ENCODE measurements at places on chromosomes 4 and X.

GRCh38 chr4:99321241-99322191 is at the start of gene ADH1B:
ADH1B (minus strand) TSS chr4:99321401; CDS start chr4:99321331, 70 bp downstream.
- DNase-seq = no peak

- DNase-seq = peak; percentile 52
Observed at GRCh38 chr4:159103384-159103990, 608 bp downstream of the RAPGEF2 start.

GRCh38 chr4:147284935-147285334 is 196.0 kb upstream of the EDNRA start:
- DNase-seq = no peak

- DNase-seq = no peak
Observed at GRCh38 chr4:107034996-107035818, 906 bp downstream of the DKK2 start.

GRCh38 chr4:7037425-7037824 is 5.7 kb upstream of the TADA2B start:
- no peak for DNase-seq

- no peak for DNase-seq
Observed at GRCh38 chr4:101217353-101218031, 129.8 kb downstream of the PPP3CA start.

DNA sequence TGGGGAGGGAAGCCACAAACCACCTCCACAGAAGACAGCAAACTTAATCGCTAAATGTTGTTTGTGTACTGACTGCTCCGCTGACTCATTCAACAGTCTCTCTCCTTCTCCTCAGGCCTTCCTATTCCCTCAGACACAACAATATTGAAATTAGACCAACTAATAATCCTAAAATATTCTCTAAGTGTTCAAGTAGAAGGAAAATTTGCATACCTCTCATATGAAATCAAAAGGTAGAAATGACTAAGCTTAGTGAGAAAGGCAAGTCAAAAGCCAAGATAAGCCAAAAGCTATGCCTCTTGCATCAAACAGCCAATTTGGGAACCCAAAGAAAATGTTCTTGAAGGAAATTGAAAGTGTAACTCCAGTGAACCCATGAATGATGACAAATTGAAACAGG is 75.7 kb upstream of the ARHGAP24 start:
- no peak for DNase-seq

GRCh38 chrX:37840931-37841330 is 6.4 kb downstream of the DYNLT3 start:
- no peak for DNase-seq

- DNase-seq = no peak
Observed at GRCh38 chr4:26763648-26764047, 97.0 kb upstream of the STIM2 start.

- DNase-seq = no peak
Observed at GRCh38 chr4:172202480-172203076, 389.4 kb downstream of the GALNTL6 start.

GRCh38 chr4:52201715-52202114 is 150.6 kb downstream of the SPATA18 start:
- DNase-seq = no peak

DNA sequence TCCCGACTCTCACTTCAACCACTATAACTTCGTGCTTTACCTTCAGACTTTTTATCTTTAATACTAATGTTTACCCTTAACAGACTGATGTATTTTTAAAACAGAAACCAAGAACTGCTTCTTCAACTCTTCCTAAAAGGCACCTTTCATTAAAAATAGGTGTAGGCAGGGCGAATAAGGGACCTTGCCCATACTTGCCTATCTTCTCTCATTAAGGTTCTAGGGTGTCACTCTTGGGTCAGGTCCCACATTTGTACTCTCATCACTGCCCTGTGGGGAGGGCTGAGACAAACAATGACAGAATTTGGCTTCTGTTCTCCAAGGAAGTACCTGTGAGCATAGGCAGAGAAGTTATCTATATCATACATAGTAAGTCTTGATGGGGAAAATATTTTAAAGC is 69.7 kb downstream of the ANKRD50 start:
- no peak for DNase-seq

DNA sequence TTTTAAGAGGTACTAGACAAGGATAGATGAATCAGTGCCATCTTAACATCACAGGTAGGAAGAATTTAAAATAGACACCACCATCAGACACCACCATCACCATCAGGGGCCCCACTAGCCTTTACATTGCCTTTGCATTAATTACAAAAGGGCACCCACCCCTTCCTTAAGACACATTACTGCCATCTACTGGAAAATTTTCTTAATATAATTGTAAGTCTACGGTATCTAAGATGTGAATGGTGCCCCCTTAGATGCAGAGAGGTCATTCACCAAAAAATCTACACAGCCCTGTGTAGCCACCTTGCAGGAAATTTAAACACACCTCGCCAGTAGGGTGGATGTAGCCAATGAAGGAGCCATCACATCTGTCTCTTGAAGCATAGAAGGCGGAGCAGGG is 184.1 kb downstream of the MID1IP1 start:
- DNase-seq = no peak

- peak; percentile 24 for DNase-seq
Observed at GRCh38 chr4:77104791-77105540, 29.2 kb upstream of the CCNI start.

GRCh38 chrX:2486476-2487133 is 14.2 kb downstream of the DHRSX start:
- no peak for DNase-seq

GRCh38 chr4:60945641-60946040 is 254.5 kb upstream of the ADGRL3 start:
- DNase-seq = no peak

DNA sequence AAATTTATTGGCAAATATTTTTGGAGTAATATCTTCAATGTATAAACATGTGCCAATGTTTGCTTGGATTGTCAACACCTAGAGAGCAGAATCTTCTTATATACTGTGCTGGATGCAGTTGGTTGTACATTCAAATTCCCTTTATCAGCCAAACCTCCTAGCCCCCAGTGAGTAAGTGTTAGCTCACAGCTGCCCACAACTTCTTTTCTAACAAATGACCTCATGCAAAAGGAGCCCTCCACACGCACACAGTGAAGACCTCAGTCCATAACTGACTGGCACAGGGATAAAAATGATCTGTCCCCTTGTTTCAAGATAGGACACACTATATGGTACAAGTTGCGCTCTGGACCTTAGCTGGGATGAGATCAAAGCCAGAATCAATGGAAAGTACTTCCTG is 458.0 kb upstream of the NWD2 start:
- no peak for DNase-seq

DNA sequence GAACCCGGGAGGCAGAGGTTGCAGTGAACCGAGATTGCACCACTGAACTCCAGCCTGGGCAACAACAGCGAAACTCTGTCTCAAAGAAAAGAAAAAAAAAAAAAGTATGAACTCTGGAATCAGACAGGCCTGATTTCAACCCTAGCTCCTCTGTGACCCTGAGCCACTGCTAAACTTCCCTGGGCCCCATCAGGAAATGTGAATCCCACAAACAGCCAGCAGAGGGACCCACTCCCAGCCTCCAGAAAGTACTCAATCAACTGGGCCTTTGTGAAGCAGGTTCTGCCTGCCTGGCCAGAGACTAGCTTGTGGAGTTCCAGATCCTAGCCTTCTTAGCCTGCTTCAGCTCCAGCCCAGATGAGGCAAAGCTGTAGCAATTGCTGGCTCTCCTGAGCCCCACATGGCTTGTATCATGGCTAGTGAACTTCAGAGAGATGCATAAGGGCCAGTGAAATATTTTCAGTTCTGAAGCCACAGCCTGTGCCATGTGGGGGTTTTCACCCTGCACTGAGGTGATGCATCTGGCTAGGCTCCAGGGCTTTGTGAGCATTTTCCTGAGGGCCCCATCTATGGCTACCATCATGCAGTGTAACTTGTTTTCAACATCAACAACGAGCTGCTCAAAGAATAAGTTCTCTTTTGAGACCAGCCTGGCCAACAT is 7.2 kb upstream of the IDS start:
- DNase-seq = peak; percentile 35

- no peak for DNase-seq
Observed at GRCh38 chr4:129087516-129087915, 5.8 kb downstream of the SCLT1 start.
